ENCODE measurements at places on chromosomes 13 and 19. TPM values are rescaled to one million over a fixed set of nuclear protein-coding genes. Genes with fewer than 3 reads are reported as not detected.

The SAE1 gene
- total RNA-seq, result 32.7 TPM

The ACTMAP gene
- 2.2 TPM for total RNA-seq

The PDE4C gene
- total RNA-seq, result 0.98 TPM

The GARIN5A gene
- not detected for total RNA-seq

DNA sequence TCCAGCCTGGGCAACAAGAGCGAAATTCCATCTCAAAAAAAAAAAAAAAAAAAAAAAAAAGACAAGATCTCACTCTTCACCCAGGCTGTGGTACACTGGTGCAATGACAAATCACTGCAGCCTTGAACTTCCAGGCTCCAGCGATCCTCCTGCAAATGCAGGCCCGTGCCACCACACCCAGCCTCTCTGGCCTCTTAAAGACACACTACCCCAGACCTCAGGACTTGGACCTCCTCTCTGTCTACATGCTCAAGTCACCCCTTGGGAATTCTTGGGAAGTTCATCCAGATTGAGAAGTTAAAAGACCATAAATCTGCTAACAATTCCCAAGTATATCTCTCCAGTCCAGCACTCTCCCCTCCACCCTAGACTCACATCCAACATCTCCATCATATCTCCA is 10.6 kb upstream of the HIPK4 start:
- DNase-seq, result no peak

- no peak for DNase-seq
Measured at GRCh38 chr13:33871207-33872004, 53.5 kb downstream of the RFC3 start.

DNA sequence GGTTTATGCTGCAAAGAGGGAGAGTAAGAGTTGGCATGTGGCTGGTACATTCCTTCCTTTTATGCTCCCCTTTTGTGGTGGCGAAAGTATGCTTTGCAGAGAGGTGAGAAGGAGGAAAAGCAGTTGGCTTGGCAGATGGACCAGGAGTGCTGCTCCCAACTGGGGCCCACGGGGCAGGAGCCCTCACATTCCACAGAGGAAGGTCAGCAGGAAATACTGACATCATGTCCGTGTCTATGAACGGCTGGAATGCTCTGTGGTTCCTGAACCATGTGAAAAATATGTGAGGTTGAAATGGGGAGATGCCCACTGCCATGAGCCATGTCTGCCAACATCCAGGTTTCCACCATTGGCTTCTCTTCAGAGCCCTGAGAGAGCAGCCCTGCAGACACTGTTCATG is 33.3 kb upstream of the GAS6 start:
- DNase-seq, result no peak

GRCh38 chr19:45899253-45899652 is 3.2 kb downstream of the MYPOP start:
- DNase-seq, result no peak

- DNase-seq, result no peak
Measured at GRCh38 chr13:52673465-52673864, 20.8 kb downstream of the SUGT1 start.

All from vagina (tissue), 2 donors.